Activated CD4-positive, alpha-beta T cell treated with anti-CD3 and anti-CD28 coated beads, Interleukin-2, amount 50 U/mL, for 4 hours (primary cell): ENCODE measurements at places on chromosomes 7 and 10.

- DNase-seq, result no peak
These were observed 76.5 kb downstream of the FAM53B start for GRCh38 chr10:124667425-124668345.

DNA sequence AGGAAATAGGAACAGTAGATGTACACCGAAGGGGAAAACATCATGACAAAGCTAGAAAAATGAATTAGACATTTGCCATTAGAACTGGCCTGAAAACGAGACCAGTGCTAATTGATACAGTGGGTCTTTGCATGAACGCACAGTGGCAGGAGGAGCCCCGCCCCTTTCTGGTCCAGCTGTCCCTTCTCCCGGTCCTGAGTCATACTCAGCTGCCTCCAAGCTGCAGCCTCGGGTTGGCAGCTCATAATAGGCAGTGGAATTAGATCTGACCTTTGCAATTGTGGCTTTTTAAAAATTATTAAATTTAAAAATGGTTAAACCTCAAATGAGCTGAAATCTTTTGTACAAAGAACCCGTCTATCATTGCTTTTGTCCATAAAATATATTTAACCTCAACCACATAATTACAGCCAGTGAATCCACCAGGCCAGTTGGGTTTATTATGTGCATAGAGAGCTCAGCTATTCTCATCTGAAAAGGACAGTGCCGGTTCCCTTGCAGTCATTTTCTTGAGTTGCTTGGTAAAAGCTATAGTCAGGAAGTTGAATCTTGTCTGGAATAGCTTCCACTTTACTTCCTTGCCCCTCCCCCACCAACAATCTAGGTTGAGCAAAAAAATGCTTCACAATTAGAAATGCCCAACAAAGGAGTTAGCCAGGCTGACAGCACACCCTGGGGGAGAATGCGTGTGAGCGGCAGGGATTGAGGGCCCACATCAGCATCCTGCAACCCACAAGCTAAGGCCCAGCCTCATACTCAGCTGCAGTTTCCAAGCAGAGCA lies 147.1 kb downstream of the BUB3 start:
- DNase-seq, result no peak

DNA sequence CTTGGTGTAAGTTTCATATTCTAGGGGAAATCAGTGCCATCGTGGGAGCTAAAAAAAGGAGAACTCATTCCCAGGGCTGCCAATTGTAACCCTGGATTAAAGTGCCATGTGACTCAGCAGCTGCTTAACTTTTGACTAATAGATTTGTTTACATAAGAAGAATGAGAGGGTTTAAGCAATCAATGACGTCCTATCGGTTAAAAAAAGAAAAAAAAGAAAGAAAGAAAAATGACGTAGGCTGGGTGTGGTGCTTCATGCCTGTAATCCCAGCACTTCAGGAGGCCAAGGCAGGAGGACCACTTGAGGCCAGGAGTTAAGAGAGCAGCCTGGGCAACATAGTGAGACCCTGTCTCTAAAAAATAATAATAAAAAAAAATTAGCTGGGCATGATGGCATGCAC lies 116.2 kb upstream of the AFAP1L2 start:
- no peak for DNase-seq

DNA sequence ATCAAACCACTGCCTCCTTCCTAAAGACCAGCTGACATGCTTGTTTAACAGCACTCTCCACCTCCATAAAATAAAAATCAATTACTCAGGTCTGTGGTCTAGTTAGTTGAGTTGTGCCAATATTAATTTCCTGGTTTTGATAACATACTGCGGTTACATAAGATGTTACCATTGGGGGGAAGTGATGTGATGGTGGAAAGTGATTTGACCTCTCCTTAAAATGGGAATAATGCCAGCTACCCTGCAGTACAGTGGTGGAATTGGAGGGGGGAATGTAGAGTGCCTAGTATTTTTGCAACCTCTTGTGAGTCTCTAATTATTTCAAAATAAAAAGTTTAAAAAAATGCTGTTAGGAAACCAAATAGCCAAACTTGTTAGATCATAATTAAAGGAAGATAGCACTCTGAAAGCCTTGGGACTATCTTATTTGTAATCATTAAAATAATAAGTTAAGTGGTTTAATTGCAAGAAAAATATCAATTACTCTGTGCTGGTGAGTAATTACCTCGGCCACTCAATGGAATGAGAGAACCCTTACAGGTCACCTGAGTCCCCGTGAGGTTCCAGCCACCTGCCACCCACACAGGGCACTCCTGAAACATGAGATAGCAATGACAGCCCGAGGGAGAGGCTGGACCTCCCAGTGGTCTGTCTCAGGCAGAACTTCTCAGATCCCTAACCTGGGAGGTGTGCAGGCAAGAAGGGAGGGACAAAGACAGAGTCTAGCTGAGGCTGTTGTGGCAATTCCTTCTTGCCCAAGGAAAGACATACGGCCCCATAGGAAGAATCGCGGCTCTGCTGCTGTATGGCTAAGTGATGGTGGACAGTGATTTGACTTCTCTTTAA lies 94.1 kb downstream of the SH3PXD2A start:
- no peak for DNase-seq

GRCh38 chr7:46363688-46364087 lies 442.6 kb upstream of the IGFBP3 start:
- DNase-seq, result no peak

DNA sequence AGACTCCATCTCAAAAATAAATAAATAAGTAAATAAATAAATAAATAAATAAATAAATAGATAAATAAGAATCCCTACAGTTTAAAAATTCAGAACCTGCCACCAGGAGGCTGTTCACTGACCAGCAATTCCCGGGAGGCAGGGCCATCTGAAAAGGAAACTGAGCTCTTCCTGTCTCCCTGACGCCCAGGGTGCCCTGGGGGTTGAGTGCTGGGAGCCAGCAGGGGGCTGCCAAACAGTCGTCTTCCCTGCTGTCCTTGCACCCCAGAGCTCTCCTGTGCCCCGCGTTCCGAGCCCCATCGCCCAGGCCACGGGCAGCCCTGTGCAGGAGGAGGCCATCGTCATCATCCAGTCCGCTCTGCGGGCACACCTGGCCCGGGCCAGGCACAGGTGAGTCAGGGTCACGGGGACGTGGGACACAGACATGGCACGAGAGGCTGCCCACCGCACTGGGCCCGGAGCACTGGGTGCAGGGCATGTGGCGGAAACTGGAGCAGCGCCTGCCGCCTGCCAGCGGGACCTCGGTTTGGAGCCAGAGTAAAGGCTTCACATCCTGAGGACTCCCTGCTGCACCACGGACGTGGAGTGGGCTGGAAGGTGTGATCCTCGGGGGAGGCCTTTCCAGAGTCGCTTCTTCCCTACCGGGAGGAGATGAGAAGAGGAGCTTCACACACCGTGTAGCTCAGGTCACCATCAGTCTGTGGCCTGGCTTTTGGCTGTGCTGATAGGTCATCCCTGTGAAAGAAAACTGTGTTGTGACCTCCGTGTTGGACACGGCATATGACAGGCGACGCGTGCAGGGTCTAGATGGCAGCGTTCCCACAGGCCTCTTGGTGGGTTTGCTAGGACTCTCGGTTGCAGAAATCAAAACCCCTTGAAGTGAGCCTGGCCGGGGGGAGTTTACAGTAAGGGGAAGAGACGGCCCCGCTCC lies 25.9 kb upstream of the TTYH3 start:
- DNase-seq, result no peak

DNA sequence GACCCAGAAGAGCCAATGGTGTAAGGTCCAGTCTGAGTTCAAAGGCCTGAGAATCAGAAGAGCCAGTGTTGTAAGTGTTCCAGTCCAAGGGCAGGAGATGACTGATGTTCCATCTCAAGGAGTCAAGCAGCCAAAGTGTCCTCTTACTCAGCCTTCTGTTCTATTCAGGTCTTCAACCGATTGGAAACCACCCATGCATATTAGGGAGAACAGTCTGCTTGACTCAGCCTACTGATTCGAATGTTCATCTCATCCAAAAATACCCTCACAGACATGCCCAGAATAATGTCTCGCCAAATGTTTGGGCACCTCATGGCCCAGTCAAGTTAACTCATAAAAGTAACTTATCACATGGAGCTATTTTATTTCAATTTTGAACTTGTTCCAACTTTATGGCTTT lies 2.9 kb upstream of the WDFY4 start:
- DNase-seq, result no peak

GRCh38 chr10:96565774-96566173 lies 21.0 kb downstream of the TM9SF3 start:
- DNase-seq, result no peak

- no peak for DNase-seq
These were observed 121.2 kb upstream of the AFAP1L2 start for GRCh38 chr10:114525368-114525949.

GRCh38 chr10:133467286-133467911 lies 13.7 kb downstream of the SCART1 start:
- no peak for DNase-seq

GRCh38 chr10:47458466-47459154 lies 25.3 kb downstream of the ANXA8 start:
- DNase-seq, result no peak

DNA sequence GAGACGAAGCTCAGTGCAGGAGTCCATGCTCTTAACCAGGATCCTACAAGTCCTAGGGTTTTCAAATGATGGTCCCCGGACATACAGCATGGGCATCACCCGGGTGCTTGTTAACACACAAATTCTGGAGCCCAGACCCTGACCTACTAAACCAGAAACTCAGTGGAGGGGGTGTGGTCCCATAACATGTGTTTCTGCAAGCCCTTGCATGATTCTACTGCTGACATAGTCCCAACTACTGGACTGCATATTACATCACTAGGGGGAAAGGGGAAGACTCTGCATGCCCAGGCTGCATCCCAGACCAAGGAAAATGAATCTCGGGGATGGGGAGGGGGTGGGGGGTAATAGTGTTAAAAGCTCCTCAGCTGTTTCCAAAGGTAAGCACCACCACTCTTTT lies 40.3 kb downstream of the GRB10 start:
- no peak for DNase-seq

DNA sequence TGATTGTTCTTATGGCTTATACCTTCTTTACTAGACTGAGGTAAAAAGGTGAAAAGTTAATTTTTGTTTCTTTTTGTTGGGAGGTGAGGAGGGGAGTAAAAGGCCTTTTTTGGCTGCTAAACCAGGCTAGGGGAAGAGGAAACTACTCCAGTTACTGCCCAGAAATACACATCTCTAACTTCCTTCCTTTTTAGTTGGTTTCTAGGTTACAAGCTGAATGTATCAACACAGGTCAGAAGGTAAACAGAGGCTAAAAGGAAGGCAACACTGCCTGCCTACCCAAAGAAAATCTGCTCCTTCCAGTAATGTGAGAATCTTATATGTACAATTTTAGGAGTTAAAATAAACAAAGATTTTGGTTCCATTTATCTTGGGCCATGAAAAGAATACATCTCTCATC lies 140.4 kb downstream of the NRBF2 start:
- no peak for DNase-seq

DNA sequence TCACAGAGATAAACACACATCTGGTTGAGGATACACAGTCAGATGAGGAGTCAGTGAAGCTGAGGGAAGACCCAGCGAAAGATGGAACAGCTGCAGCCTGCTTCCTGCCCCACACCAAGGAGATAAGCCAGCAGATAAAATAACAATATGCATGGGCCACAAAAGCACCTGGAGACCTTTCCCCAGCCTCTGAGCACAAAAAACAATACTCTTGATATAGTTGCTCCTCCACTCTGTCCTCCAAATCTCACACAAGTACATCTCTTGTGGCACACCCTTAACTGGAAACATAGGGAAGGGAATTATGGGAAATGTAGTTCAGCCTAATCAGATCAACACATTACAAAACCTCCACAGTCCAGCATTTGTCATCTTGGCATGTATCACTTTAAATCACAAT lies 9.7 kb upstream of the FHIP2A start:
- DNase-seq, result no peak

- DNase-seq, result no peak
These were observed 834.4 kb upstream of the MBL2 start for GRCh38 chr10:53606981-53607380.

DNA sequence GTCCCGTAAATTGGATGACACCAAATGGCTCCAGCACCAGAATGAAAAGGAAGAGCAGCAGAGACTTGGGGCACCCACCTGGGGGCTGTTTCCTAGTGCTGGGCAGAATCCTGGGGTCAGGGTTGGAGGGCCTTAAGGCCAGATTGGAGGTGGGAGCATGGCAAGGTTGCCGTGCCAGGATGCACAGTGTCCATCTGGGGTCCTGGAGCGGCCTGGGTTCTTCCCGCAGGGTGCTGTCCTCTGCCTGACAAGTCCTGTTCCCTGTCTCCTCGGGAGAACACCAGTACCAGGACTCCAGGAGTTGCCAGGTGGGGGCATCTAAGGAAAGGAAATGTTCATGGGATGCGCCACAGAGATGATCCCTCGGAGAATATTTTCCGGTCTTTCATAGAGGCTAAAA lies 42.8 kb downstream of the MGMT start:
- DNase-seq, result no peak

DNA sequence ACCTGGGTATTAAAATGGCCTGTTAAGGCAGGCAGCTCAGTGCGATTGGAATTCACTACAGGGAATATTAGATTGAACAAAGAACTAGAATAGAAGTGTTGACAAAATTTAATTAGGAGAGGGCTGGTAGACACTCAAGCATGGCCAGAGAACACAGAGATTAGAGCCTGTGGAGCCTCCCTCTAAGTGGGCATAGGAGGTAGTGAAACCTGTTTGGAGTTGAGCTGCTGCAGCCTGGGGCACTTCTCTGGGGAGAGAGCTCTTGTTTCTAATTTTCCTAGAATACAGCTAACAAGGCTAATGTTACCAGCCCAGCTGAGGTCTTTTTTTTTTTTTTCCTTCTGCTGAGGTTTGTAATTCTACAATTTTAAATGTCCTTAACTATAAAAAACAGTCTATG lies 46.4 kb downstream of the TMEM168 start:
- no peak for DNase-seq

DNA sequence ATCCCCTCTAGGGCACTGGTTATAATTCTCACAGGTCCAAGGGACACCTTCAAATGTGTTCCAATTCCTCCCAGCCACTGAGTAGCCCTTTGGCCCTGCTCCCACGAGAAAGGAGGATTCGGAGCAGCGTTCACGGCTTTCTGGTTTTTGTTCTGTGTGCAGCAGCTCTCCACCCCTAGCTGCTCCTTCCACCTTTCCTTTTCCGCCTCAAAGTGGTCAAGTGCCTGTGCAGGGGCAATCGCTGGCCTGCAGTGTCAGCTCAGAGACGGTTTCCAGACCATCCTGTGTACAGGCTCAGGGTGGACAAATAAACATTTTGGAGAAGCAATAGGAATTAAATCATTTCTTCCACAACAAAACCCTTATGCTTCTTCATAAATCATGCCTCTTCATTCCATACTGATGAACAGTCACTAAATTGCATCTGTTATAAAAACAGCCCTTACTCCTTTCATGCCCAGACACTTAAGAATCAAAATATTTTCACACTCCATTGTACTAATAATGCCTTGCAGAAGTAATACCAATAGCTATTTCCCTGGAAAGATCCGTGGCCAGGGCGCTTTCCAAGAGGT lies 1.1 kb downstream of the KIAA1549 start:
- no peak for DNase-seq
